ENCODE measurements at places on chromosomes 3 and 15. TPM values are rescaled to one million over a fixed set of nuclear protein-coding genes. Genes with fewer than 3 reads are reported as not detected.

CFAP91 gene
- not detected for total RNA-seq

IL17RB gene
- total RNA-seq = 0.13 TPM

POPDC2 gene
- total RNA-seq = 0.76 TPM

UNC13C gene
- not detected for total RNA-seq

ALDH1A3 gene
- total RNA-seq = 33.9 TPM

CD200 gene
- total RNA-seq = 11.8 TPM

SLC30A4 gene
- 4.6 TPM for total RNA-seq

LMAN1L gene
- total RNA-seq = not detected

IGSF11 gene
- 0.13 TPM for total RNA-seq

GABRA5 gene
- total RNA-seq = not detected

EIF4G1 gene
- 212 TPM for total RNA-seq

TM6SF1 gene
- total RNA-seq = 34.4 TPM

SENP8 gene
- 1.0 TPM for total RNA-seq

SCAMP5 gene
- 18.1 TPM for total RNA-seq

GOLGA6B gene
- not detected for total RNA-seq

COMMD4 gene
- total RNA-seq = 104 TPM

MEIS2 gene
- total RNA-seq = 6.3 TPM

SI gene
- not detected for total RNA-seq

GOLGA8S gene
- total RNA-seq = 0.13 TPM

UBE2E2 gene
- 31.5 TPM for total RNA-seq

GTF2A2 gene
- total RNA-seq = 47.8 TPM

LTK gene
- total RNA-seq = not detected

TUSC7 gene
- total RNA-seq = not detected

SAMMSON gene
- not detected for total RNA-seq

THAP10 gene
- 1.4 TPM for total RNA-seq

OR5H6 gene
- not detected for total RNA-seq

C2CD4A gene
- 3.2 TPM for total RNA-seq

KBTBD13 gene
- not detected for total RNA-seq

SENP5 gene
- 36.2 TPM for total RNA-seq

SPSB4 gene
- under 0.01 TPM for total RNA-seq

XCR1 gene
- not detected for total RNA-seq

ACKR4 gene
- under 0.01 TPM for total RNA-seq

CIB2 gene
- total RNA-seq = 2.2 TPM

GATA2 gene
- total RNA-seq = 6.7 TPM

CYP11A1 gene
- total RNA-seq = not detected

FHIT gene
- 2.0 TPM for total RNA-seq

CCR9 gene
- not detected for total RNA-seq

TMEM108 gene
- not detected for total RNA-seq

GOLGA8G gene
- total RNA-seq = not detected

TM4SF1 gene
- 1,046 TPM for total RNA-seq

CKMT1A gene
- not detected for total RNA-seq

HGD gene
- total RNA-seq = not detected

CLDN18 gene
- total RNA-seq = not detected

ARHGEF26 gene
- 0.13 TPM for total RNA-seq

FEM1B gene
- total RNA-seq = 35.2 TPM

ETFA gene
- 163 TPM for total RNA-seq

IL12A gene
- not detected for total RNA-seq

CRABP1 gene
- total RNA-seq = not detected

CNTN4 gene
- not detected for total RNA-seq

ONECUT1 gene
- not detected for total RNA-seq

ZNF106 gene
- 30.5 TPM for total RNA-seq

PARP15 gene
- 0.39 TPM for total RNA-seq

ALDH1A2 gene
- 57.0 TPM for total RNA-seq

LNP1 gene
- total RNA-seq = 0.77 TPM

WDR76 gene
- 10.5 TPM for total RNA-seq

FGF12 gene
- total RNA-seq = 1.0 TPM

PCLAF gene
- total RNA-seq = 37.5 TPM
